ENCODE measurements at places on chromosomes 7 and 10. TPM values are rescaled to one million over a fixed set of nuclear protein-coding genes. Genes with fewer than 3 reads are reported as not detected.

OR2F1 gene
- total RNA-seq: not detected

DDX21 gene
- total RNA-seq: 120 TPM

HMX3 gene
- total RNA-seq: not detected

SLC26A3 gene
- total RNA-seq: not detected

PALD1 gene
- total RNA-seq: 25.0 TPM

Data from endothelial cell of coronary artery (primary cell).